Testis (tissue), 5 donors: ENCODE measurements at places on chromosomes 2 and 18.
A peak's percentile ranks its signal among the peaks of the same experiment; 100 is the strongest.

- DNase-seq: peak; percentile 30
Measured at GRCh38 chr2:223469270-223470046, 132.7 kb downstream of the SCG2 start.

DNA sequence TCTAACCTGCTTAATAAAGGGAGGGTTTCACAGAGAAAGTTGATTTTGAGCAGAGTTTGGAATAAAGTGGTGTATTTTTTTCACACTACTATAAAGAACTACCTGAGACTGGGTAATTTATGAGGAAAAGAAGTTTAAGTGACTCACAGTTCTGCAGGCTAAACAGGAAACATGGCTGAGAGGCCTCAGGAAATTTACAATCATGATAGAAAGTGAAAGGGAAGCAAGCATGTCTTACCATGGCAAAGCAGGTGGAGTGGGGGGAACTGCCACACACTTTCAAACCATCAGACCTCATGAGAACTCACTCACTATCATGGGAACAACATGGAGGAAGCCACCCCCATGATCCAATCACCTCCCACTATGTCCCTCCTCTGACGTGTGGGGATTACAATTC lies 546.7 kb downstream of the EPHA4 start:
- DNase-seq: no peak

DNA sequence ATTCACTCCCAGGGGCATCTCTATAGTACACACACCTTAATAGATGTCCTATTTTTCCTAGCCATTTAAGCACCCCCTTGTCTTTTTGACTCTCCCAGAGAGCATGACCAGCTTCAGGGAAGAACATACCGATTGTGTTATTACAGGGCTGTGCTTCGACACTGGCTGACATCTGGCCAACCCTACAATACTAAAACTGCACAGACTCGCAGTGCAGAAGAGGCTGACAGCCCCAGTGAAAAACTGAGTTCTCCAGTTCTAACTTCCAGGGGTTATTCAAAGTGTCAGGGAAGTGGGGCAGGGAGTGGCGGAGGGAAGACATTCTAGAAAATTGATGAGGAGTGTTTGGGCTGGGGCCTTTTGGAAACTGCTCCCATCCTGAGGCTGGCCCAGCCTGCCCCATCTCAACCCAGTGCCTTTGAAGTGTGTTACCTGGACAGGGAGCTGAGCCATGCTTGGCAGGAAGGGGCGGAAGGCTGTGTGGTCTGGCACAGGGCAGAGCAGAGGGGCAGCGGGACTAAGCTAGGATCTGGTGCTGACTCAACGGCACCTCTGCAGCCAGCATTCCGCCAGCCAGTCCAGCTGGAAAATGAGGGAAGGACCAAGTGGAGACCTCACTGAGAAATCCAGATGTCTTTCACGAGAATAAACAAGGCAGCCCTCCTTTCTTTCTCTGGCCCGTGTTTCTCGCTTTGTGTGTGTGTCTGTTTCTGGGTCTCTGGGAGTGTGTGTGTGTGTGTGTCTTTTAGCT lies 15.4 kb upstream of the IGFBP5 start:
- DNase-seq: no peak

GRCh38 chr2:68714866-68715265 lies 19.7 kb upstream of the ARHGAP25 start:
- peak; percentile 40 for DNase-seq

DNA sequence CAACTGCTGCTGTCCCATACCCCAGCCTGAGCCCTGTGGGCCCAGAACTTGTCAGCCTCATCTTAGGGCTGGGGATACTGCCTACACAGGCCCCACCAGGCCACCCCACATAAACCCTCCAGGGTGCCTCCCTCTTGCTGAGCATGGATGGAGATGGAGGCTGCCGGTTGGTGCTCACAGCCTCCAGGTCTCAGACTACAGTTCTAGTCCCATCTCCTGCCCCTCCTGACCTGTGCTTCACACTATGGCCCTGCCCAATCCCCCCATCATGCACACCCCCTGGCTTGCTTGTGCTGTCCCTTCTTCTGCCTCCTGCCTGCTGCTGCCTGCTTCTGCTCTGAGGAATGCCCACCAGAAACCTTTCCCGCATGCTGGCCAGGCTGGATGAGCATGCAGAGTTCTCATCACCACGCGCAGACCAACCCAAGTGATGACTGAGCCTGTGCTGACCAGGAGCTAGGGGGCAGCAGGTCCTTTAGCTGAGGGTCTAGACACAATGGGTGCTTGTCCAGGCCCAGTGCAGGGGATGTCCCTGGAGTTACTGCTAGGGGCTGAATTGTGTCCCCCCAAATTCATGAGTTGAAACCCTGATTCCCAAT lies 138.4 kb upstream of the HS6ST1 start:
- DNase-seq: no peak

- DNase-seq: no peak
Measured at GRCh38 chr2:237281836-237282306, 132.1 kb downstream of the COL6A3 start.

DNA sequence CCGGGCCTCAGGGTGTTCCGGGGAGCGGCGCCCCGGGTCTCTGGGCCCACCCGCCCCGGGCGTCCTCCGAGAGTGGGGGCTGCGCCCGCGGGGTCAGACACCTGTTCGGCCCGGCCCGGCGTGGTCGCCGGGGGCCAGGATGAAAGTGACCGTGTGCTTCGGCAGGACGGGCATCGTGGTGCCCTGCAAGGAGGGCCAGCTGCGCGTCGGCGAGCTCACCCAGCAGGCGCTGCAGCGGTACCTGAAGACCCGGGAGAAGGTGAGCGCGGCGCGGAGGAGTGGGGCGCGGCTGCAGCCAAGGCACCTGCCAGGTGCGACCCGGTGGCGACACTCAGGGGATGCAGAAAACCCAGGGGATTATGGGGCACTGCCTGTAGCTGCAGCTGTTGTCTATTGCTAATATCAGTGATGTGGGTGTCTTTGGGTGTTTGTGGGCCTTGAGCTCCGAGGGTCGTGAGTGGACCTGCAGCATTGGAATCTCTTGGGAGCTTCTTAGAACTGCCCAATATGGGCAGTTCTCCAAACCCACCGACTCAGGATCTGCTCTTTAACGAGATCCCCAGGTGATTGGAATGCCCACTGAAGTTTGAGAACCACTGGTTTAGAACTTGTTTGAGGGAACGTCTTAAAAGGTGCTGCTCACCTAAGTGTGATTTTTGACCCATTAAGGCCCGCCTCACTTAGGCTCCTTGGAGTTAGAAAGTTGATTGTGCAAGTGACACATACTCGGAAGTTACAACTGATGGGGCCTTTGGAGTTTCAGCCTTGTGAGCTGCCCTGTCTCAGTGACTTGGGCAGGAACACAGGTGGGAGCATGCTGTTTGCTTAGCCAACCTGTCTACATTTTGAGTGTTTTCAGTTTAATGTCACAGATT lies 823 bp downstream of the PARD3B start:
- peak; percentile 20 for DNase-seq

DNA sequence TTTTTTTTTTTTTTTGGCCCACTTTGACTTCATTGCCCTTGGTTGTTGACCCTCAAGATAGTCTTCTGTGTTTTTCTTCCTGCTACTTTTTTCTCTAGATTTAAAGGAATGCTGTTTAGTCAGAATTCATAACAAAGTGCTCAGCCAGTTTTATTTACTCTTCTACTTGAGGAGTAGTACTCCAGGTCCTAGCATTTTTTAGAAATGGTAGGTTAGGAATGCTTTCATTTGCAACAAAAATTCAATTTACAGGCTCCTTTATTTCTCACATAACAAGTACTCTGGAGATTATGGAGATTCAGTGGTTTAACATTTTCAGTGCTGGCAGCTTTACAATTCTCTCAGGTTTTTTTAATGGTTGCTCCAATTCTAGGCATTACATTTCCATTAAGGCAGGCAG lies 58.2 kb downstream of the KIAA1328 start:
- DNase-seq: no peak

- DNase-seq: no peak
Measured at GRCh38 chr2:134079373-134079772, 174.5 kb upstream of the MGAT5 start.

GRCh38 chr2:106062627-106063026 lies 131.5 kb downstream of the UXS1 start:
- peak; percentile 38 for DNase-seq

GRCh38 chr2:176691471-176691870 lies 422.2 kb downstream of the MTX2 start:
- no peak for DNase-seq

DNA sequence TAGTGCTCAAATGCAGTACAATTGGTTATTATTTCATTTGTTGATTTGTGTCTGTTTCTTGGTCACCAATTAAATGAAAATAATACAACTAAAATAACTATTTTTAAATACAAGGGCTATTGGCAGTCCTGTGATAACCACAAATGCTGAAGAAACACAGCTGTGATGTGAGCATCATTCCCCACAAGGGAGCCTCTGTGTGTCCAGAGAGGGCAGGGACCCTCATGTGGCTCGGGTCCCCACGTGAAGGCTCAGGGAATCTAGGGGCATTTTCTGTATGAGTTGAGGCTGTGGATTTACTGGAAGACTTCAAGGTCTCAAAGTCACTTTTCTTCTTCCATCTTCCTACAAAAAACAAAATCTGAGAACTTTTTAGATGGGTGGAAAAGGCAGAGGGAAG lies 316.1 kb upstream of the RAB12 start:
- no peak for DNase-seq

DNA sequence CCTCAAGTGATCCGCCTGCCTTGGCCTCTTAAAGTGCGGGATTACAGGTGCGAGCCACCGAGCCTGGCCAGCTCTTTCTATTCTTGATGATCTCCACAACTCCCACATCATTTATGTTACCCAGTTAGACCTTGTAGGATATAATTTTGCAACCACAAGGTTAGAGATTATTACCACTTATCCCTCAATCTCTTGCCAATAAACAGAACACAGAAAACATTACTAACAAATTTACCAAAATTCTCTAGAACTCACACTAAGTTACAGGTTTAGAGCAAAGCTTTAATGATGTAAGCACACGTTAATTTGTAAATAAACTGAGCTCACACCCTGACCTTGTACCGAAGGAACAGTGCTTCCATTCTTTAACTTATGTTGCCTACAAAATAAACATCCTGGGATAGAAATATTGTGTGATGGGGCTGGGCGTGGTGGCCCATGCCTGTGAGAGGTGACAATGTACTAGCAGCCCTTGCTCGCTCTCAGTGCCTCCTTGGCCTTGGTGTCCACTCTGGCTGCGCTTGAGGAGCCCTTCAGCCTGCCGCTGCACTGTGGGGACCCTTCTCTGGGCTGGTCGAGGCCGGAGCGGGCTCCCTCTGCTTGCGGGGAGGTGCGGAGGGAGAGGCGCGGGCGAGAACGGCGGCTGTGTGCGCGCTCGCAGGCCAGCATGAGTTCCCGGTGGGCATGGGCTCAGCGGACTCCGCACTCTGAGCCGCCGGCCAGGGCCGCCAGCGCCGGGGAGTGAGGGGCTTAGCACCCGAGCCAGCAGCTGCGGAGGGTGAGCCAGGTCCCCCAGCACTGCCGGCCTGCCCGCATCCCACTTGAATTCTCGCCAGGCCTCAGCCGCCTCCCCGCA lies 42.1 kb upstream of the ITSN2 start:
- DNase-seq: no peak

DNA sequence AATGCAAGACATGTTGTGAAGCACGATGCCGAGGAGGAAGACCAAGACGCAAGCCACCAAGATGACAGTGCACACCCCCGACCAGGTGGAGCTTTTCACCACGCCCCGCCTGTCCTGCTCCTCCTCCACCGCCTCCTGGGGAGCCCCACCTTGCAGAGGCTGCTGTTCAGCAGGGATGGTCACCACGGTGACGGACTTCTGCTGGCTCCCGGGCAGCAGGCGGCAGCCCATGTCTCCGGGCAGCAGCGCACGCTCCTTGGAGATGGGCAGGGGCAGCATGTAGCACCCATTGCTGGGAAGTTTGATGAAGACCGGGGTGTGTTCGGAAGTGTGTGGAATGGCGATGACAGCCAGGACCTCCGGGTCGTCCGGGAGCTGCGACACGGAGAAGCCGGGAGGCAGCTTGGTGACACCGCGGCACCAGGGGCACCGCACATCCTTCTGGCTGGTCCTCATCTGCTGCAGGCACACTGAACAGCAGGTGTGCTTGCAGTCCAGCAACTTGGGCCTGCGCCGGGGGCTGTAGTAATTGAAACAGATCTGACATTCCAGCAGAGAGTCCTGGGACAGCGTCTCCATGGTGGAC lies 76.8 kb downstream of the RNF152 start:
- no peak for DNase-seq

DNA sequence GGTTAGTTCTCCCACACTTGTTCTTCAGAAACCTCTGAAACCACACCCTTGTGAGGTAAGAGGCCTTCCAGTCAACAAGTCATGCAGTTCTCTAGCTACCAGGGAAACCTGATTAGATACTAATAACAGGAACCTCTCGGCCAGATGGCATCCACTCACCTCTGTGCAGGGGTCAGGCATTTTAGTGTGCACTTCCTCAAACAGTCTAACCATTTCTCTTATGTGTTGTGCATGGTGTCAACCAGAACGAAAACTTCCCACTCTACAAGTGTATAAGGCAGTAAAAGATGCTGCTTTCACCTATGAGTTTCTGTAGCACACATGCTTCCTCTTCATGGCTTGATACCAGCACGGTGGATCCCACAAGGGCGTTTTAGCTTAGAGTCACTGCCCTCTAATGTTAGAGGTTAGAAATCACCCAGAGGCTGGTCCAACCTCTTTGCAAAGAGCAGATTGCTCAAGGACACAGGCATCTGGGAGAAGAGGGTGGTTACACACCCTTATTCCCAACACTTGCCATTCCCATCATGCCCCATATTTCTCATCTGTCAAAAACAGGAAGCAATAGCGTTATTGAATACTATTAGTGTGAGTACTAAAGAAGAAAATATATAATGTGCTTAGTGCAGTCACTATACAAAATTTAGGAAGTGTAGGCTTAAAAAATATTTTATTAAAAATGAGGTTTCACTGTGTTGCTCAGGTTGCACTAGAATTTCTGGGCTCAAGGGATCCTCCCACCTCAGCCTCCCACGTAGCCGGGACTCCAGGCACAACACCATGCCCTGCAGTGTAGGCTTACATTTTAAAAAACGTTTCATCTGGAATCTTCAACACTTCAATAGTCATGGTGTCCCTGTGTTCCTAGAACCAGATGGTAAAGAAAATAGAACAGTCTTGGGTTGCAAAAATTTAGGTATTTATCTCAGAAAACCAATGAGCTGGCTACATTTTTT lies 34.5 kb upstream of the RAB31 start:
- peak; percentile 56 for DNase-seq

DNA sequence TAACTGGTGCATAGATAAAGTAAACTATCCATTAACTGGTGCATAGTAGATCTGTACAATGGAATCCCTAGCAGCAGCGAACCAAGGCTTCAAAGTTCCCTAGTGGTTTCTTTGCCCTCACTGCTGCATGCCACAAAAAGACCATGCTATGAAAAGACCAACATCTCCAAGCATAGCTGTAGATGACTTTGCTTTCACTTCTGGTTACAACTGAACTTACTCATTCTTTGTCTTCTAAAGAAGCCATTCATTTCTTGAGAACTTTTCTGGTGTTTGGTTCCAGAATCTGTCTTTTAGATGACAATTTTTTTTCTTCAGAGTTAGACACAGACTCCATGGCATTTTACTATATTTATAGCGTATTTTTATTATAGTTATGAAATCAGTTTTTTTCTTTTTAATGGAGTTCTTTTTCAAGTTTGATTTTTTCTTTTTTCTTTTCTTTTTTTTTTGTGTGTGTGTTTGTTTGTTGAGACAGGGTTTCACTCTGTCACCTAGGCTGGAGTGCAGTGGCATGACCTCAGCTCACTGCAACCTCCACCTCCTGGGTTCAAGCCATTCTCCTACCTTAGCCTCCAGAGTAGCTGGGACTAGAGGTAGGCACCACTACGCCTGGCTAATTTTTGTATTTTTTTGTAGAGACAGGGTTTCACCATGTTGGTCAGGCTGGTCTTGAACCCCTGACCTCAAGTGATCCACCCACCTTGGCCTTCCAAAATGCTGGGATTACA lies 63.6 kb downstream of the SLC35F5 start:
- no peak for DNase-seq
